ENCODE measurements at places on chromosomes 6 and 20.

DNA sequence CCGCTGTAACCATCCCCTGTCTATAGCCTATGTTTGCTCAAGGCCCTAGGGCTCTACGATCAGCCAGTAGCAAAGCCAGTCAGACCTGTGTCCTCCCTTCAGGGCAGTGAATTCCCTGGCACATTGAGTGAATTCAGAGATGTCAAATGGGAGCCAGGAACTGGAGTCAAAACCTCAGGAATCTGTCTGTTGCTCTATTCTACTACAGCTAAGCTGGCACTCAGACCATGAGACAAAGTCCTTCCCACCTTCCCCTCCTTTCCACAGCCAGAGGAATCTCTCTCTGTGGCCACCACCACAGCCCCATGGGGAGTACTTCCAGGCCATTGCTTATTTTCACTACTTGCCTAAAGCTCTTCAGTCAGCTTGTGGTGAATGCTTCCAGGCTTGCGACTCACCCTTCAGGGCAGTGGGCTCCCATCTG, 82.0 kb downstream of the PKIB start:
- no peak for DNase-seq

GRCh38 chr20:29300579-29301551, 1956.6 kb upstream of the DEFB115 start:
- DNase-seq: no peak

GRCh38 chr6:53440336-53440945, 91.7 kb upstream of the ELOVL5 start:
- no peak for DNase-seq

- DNase-seq: no peak
These were observed 180.3 kb downstream of the ANKRD60 start for GRCh38 chr20:58048096-58048702.
